Left renal pelvis (tissue), 4 donors: ENCODE measurements at places on chromosomes 4 and X.

DNA sequence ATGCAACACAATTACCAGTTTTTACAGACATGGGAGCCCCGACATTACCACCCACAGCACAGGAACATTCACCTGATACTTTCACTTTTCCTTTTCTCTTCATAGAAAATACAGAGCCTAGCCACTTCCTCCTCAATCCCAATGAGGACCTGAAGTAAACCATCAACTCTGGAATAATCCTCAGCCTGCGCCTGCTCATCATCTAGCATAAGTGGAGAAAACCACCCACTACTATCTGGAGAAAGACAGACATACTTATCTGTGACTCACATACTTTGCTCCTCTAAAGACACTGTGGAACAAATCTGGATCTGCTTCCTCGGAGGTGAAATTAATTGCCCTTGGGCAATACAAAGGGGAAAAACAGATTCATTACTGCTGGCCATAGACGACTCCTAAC is 47.8 kb downstream of the ZCCHC13 start:
- no peak for DNase-seq

GRCh38 chr4:125397226-125397625 is 82.5 kb downstream of the FAT4 start:
- DNase-seq = no peak

DNA sequence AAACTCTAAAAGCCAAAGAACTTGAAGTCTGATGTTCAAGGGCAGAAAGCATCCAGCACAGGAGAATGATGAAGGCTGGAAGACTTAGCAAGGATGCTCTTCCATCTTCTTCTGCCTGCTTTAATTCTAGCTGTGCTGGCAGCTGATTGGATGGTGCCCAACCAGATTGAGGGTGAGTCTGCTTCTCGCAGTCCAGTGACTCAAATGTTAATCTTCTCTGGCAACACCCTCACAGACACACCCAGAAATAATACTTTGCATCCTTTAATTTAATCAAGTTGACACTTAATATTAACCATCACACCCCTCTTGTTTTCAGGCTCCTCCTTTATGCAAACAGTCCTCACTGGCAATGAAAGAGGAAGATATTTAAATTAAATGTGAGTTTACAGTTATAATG is 321.7 kb downstream of the TEX13C start:
- no peak for DNase-seq

DNA sequence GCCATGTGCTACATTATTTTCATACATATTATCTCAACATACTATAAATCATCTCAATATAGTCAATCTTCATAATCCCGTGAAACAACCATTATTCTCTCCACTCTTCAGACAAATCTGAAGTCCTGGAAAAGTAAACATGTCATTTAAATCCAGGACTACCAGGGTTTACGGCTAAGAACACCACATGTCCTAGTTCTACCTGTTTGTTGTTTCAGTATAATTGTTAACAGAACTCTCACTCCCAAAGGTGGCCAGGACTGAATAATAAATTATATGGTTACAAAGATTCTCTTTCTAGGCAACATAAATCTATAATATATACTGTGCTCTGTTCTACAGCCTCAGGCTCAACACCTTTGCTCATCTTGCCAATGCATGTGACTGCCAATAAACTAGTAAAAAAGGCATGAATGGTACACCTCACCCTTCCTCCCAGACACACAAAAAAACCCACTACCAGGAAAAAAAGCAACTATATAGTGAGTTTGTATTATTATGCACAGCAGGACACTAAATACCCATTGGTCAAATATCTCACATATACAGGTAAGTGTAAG is 20.1 kb downstream of the EIF4E start:
- DNase-seq = no peak

GRCh38 chrX:9231491-9231890 is 197.6 kb upstream of the FAM9B start:
- DNase-seq = no peak

GRCh38 chr4:7536876-7537275 is 102.1 kb upstream of the PSAPL1 start:
- no peak for DNase-seq

DNA sequence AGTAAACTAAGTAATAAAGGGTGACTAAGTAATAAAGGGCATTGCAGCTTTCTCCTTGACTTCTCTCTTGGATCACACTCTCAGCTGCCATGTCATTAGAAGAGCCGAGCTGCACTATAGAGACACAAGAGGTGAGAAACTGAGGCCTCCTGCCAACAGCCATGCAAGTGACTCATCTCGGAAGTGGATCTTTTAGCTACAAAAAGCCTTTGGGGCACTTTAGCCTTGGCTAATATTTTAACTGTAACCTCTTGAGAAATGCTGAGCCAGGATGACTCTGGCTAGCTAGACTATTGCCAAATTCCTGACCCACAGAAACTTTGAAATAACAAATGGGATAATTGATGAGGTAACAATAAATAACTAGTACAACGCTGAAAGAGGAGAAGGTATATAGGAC is 1.5 kb upstream of the NEIL3 start:
- DNase-seq = no peak

DNA sequence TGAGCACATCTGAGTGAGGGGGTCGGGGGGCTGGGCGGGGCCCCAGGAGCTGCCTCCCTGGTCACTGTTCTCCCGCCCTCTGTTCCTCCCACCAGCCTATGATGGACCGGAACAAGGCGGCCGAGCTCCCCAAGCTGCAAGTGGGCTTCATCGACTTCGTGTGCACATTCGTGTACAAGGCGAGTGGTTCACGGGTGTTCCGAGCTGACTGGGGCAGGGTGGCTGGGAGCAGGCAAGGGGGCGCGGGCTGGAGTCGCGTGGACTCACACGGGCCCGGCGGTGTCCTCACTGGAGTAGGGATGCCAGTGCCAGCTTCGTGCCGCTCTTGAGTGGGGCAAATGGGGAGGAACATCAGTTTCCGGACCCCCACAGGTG is 7.7 kb downstream of the ATP5ME start:
- DNase-seq = no peak

GRCh38 chr4:68654946-68655721 is 15.3 kb downstream of the UGT2B15 start:
- DNase-seq = no peak

DNA sequence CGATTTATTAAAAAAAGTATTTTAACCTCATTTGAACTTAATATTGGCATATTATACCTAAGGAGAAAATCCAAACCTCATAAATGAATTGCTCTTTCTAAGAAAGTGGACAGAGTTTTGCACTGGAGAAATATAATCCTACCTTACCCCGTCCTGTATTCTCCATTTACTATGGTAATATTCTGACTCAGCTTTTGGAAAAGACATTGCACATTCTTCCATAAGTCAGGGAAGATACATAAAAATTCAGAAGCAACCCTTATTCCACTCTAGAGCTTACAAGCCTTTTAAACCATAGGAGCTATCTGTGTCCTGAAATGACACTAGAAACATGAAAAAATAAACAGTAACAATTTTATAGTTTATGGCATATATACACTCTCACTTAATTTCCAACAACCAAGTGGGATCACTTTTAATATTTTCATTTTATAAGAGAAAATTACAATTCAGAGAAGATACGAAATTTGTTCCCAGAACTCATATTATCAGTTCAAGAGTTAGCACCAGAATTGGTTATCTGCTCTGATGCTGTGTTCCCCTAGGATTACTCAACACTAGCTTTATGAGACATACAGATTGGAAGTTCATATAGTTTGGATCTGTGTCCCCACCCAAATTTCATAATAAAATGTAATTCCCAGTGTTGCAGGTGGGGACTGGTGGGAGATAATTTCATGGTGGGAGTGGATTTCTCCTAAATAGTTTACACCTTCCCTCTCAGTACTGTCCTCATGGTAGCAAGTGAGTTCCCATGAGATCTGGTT is 359.4 kb downstream of the ARAP2 start:
- no peak for DNase-seq

DNA sequence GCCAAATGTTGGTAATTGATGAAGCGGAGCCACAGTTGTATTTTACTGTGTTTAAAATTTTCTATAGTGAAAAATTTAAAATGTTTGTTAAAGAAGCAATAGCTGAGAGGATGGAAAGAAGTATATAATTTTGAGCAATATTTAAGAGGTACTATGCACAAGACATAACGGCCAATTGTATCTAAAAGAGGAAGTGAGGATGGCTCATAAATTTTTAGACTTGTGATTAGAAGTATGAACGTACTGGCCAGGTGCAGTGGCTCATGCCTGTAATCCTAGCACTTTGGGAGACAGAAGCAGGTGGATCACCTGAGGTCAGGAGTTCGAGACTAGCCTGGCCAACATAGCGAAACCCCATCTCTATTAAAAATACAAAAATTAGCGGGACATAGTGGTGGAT is 12.7 kb upstream of the HHIP start:
- no peak for DNase-seq

GRCh38 chr4:121776610-121777401 is 11.8 kb upstream of the SMIM43 start:
- DNase-seq = no peak

GRCh38 chr4:120105472-120105871 is 38.8 kb upstream of the MAD2L1 start:
- DNase-seq = no peak

GRCh38 chr4:120829113-120829831 is 93.3 kb downstream of the PRDM5 start:
- no peak for DNase-seq

DNA sequence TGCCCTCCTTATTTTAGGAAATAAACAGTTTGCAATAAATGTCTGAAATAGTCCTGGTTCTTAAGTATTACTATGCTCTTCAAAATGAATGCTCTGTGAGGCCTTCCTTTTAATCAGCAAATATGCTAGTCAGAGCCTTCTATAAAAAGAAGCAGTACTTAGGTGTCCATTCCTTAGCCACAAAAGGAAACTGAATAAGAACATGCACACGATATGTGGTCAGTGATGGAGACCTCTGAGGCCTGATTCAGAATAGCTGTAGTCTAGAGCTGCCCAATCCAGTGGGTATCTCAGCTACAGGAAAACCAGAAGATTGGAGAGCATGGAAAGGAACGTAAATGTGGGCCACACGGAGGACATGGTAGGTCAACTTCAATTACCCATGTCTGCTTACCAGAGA is 141.8 kb downstream of the RASL11B start:
- DNase-seq = no peak

DNA sequence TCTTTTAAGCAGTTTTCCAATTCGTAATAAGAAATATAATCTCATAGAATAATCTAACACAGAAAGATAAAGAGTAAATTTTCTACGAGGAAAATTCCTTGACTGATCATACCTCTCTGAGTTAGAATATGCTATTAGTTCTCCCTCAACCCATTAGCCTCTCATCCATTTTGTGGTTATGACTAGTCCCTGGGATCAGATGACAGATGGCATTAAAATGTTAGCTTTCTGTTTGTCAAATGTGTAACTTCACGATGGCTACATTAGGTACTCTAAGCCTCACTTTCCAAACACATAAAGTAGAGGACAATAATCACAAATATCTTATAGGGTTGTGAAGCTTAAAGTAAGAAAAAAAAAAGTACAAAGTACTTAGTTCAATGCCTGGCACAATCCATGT is 112.2 kb downstream of the ZAR1 start:
- DNase-seq = no peak

GRCh38 chr4:79650217-79650616 is 242.2 kb upstream of the GK2 start:
- DNase-seq = no peak

DNA sequence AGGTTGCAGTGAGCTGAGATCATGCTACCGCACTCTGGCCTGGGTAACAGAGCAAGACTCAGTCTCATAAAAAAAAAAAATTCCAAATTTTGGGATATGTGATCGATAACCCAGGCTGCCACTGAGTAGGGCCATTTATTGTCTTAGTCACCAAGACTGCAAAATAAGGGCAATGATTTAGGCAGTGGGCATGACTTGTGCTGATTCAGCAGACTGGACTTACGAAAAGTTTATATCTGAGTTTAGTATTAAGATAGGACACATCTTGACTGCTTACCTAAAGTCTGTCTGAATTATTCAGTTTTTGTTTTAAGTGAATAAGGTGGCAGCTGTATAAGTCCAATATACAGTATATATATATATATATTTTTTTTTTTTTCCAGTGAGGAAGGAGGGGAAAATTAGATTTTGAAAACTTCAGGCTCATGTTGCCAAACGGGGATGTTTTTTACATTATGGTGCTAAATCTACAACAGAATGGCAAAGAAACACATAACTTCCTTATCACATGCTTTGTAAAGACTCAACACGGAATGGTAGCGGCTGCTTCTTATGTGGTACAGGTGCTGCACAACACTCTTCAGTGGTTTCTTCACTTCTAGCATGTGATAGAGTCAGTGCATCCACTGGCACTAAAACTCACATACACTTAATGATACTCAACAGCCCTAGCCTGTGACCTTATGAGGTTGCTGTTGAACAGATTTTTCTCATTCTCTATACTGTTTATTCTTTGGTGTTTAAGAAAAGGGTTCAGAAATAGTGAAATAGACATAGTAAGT is 6.5 kb downstream of the TEX13D start:
- DNase-seq = no peak

GRCh38 chr4:42398171-42398870 is 1.0 kb downstream of the SHISA3 start:
- no peak for DNase-seq

GRCh38 chr4:85886665-85887064 is 411.7 kb downstream of the ARHGAP24 start:
- no peak for DNase-seq

- DNase-seq = no peak
Measured at GRCh38 chr4:155407480-155407879, 30.7 kb upstream of the MAP9 start.

- no peak for DNase-seq
Measured at GRCh38 chr4:118760493-118760892, 75.3 kb downstream of the METTL14 start.

DNA sequence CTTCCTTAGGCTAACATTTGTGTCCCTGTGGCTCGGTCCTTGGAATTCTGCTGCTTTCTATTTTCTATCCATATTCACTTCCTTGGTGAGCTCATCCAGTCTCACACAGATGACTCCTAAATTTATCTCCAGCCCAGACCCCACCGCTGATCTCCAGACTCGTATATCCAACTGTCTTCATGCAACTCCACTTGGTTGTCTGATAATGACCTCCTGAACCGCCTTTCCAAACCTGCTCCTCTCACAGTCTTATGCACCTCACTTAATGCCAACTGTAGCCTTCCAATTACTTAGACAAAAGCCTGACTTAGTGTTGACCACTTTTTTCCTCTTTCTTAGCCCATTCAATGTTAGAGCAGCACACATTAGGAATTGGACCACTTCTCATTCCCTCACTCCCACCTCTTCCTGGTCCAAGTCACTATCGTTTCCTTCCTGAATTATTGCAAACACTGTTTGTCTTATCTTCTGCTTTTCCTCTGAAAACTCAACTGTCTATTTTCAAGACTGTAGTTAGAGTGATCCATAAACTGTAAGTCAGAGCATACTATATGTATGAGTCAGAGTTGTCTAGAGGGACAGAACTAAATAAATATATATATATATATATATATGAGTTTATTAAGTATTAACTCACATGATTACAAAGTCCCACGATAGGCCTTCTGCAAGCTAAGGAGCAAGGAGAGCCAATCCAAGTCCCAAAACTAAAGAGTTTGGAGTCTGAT is 292.5 kb downstream of the UNC5C start:
- no peak for DNase-seq

- no peak for DNase-seq
Measured at GRCh38 chr4:82691431-82691830, 107.2 kb downstream of the SCD5 start.
